Daoy (cell line): ENCODE measurements at places on chromosomes 2 and 18. TPM values are rescaled to one million over a fixed set of nuclear protein-coding genes. Genes with fewer than 3 reads are reported as not detected.

Gene KRTCAP3
- not detected in 2 replicates for total RNA-seq

Gene WNT10A
- total RNA-seq: 0.11 and 0.12 TPM in 2 replicates

Gene KLHL41
- 0.15 and 0.51 TPM in 2 replicates for total RNA-seq

Gene ASPRV1
- total RNA-seq: 0.80 and 1.2 TPM in 2 replicates

DNA sequence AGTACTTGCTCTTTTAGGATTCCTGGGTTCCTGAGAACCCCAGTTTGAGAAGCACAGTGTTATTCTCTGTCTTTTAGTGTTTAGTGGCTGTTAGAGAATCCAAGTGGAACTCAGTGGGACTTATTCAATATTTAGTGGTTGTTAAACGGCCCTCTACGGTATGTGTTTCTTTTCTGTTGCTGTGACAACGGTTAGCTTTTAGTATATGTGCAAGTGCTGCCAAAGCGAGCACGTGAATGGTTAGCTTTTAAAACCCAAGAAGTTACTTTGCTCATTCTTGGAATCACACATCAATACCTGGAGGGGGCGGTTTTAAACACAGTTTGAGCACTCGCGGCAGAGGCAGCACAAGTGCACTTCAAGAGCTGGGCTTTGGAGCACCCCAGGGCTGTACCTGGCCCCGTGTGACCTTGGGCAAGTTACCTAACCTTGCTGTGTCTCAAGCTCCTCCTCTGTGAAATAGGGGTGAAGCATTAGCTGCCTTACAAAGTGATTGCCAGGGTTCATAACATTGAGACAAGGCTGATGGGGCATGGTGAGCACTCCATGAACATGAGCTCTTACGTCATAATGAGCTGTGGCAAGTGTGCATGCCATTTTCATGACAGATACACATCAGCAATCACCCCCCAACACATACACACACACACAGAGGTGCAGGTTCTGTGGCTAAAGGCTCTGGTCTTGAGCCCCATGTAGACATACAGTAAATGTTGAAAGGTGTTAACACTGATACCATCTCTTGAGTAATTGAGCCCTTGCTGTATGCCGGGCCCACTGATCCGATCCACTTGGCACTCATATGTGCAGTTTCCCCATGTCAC, 234.1 kb downstream of the ALPK2 start:
- no peak for DNase-seq

DNA sequence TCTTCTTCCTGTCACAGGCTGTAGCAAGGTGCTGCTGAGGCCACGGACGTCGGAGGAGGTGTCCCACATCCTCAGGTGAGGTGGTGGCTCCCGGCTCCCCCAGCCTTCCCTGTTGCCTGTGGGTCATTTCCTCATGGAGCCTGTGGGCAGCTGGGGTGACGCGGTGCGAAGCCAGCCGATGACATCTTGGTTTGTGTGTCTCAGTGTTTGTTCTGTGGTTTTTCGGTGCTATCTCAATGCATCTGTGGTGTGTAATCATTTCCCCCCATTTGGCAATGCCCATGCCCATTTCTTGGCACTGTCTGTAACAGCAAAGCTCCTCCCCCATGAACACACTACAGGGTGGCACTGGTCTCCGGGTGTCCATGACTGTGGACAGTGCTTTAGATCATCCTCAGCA, 6.6 kb downstream of the D2HGDH start:
- DNase-seq: peak; percentile 86

GRCh38 chr2:226548732-226549131, 250.9 kb downstream of the IRS1 start:
- no peak for DNase-seq

- DNase-seq: no peak
Measured at GRCh38 chr18:36757991-36758390, 70.8 kb downstream of the TPGS2 start.

- DNase-seq: no peak
Measured at GRCh38 chr18:59993560-59993959, 93.8 kb downstream of the PMAIP1 start.
